ENCODE measurements at places on chromosomes 1 and 21.

DNA sequence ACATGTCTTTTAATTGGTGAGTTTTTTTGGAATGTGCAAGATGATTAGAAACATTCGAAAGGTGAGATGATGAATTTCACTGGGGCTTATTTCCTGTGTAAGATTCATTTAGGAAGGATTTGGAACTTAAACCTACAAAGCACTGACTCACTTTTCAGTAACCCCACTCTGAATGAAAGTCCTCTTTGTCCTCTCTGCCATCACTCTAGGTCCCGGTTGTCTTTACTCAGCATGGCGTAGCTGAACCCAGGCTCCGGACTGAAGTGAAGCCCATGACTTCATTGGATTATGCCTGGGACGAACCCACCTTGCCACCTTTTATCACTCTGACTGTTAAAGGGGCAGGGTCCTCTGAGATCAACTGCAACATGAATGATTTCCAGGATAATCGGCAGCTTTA, 139.4 kb downstream of the VPS13D start:
- no peak for DNase-seq

DNA sequence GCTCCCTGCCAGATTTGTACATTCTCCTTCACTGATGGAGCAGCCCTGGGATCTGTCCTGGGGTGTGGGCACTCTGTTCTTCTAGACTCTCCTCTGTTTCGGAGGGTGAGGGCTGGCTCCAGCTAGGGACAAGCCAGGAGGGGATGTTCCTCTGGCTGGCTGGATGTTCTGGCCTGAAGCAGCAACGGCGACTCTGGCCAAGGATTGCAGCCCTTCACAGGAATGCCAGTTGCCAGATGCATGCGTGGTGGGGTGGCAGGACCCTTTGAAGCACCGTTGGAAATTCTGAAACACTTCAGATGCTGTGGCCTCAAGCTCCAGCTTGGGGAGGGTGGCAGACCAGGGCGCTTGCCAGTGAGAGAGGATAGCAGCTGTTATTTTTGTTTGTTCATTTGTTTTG, 210.9 kb downstream of the TRABD2B start:
- DNase-seq = no peak

DNA sequence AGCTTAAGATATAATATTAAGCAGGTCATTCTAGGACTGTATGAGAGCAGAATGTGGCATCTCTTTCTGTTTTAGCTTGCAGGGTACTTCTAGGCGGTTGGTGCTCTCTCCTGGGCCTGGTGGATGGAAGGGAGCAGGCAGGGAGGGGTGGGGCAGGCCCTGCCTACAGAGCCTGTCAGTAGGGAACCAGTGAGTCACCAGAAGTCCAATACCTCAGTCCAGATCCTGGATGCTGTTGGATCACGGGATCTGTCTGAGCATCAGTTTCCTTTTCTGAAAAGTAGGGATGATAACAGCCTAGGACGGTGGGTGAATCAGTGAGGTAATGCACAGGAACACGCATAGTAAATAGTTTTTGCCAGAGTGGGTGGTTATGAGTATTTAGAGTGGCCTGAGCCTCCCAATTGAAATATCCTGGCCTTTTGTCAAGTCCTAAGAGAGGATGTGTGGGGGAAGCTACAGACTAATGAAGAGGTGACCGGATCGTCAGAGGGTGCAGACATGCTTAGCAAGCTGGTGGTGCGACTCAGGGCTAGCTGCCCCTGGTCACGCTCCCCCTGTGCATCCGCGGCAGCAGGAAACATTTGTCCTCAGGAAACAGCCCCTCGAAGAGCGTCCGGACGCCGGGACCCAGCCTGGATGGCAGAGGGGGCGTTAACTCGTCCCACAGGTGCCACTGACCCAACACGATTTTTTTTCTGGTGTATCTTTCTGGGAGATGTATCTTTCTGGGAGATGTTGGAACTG, 23.9 kb downstream of the NAV1 start:
- no peak for DNase-seq

DNA sequence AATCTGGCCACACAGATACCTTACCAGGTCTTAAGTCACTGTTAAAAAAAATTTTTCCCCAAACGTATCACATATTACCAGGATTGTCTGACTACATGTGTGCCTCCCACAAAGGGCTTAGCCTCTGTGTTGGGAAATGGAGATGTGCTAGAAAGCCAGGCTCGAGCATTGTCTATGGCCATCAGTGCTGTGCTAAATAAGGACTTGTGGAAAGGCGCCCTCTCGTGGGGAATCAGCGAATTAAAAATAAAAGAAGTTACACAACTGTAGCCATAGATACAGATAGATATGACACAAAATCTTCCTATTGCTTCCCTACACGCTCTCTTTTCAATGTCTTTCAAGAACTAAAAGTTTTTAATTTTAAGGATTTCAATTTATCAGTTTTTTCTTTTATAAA, 47.5 kb upstream of the CRNN start:
- no peak for DNase-seq

- DNase-seq = no peak
These were observed 172.6 kb downstream of the KIF26B start for GRCh38 chr1:245327360-245327759.

DNA sequence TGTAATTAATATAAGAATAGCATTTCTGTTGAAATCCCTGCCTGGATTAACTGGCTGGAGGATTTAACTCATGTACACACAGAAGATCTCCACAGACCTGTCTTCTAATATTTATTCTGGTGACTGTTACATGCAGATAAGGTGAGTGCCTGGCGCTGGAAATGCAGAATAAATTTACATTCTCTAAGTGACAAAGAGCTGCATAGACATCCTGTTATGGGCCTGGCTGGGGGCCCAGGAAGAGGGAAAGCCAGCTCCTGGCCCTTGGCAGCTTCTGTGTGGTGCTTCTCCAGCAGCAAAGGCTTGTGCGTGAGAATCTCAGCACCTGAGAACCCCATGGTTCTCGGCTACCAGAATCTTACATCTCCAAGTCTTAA, 446.6 kb downstream of the PTPRU start:
- DNase-seq = no peak

GRCh38 chr1:201171063-201172036, 17.1 kb upstream of the TMEM9 start:
- DNase-seq = peak; percentile 69

DNA sequence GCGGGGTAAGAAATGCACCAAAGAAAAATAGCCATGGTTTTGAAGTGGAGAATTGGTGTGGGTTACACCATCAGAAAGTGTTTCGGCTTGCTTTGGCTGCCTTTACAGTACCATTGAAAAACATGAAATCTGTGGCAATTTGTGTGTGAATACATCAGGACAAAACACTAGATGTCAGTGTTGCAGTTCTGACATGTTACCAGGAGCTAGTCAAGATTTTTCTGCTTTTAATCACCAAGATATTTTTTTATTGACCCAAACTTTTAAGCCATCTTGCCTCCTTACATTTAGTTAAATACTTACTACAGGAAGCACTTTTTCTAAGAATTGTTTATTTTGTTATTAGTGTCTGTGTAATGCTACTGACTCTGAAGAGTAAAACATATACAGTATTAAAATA, 14.3 kb downstream of the RRP15 start:
- DNase-seq = no peak
